CD4-positive, alpha-beta T cell (primary cell): ENCODE measurements at places on chromosomes 11 and 22. TPM values are rescaled to one million over a fixed set of nuclear protein-coding genes. Genes with fewer than 3 reads are reported as not detected.

CSF2RB gene
- 1.5 TPM for total RNA-seq

DNA sequence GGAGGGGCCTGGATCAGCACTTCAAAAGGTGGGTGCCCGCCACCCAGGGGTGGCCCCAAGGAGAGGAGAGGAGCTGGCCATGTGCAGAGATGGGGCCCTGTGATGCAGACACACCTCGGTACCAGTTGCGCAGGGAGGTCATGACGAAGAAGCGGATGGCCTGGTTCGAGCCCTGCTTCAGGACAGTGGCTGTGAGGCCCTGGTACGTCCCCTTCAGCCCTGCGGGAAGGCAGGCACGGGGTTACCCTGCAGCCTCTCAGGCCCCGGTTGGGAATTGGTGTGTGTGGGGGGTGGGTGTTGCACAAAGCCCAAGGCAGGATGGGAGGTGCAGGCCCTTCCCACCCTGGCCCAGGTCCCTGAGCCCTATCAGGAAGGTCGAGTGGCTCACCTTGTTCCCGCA lies 1.8 kb downstream of the SLC25A1 start:
- DNase-seq: no peak

GRCh38 chr11:117960406-117960805 lies 25.8 kb upstream of the IL10RA start:
- DNase-seq: no peak

ACTN3 gene
- 0.14 TPM for total RNA-seq

DNA sequence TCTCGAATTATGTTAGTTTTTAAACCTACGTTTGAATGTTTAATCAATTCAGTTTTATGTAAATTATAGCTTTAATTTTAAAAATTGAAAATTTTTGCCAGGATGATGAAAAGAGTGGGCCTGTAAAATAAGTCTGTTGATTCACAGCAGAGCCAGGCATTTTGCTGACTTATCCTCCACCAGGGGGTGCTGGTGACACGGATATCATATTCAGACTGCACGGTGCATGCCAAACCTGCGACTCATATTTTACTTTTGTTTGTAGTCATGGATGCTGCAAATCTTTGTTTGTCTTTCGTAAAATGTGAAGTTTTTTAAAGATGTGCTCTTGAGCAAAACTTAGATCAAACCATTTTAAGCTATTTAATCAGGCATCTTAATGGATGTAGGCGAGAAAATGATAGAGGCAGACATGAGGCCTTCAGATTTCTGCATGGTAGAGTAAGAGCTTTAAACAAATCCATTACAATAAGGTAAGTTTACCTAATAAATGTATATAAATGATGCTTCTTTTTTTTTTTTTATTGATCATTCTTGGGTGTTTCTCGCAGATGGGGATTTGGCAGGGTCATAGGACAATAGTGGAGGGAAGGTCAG lies 3.6 kb upstream of the OR8B3 start:
- peak; percentile 1 for DNase-seq

CALCA gene
- not detected for total RNA-seq
